NCI-H2171 (cell line): ENCODE measurements at places on chromosomes 5 and 9.

DNA sequence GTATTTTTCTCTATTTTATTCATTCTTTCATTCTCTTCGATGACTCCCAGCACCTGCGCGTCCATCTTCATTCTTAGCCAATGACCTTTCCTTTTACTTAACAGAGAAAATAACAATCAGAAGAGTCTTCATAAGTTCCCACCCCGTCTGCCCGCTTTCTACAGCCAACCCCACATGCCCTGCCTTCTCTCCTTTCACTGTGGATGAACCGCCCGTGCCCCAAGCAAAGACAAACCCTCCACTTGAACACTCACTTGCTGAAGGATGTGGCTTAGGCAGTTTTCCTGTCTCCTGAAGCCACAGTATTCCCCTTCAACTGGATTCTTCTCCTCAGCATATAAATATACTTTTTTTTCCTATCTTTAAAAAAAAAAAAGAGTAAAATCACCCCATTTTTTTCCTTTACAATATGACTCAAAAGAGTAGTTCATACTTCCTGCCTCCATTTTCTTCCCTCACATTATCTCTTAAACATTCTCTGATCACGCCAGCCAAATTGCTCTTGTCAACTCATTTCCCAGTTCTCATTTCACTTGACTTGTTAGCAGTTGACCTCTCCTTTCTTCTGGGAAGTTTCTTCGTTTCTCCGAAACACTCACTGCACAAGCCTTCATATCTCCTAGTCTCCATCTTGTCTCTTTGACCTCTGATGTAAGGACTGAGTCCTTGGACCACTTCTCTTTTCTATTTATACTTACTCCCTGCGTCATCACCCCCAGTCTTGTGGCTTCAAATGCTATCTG, 11.1 kb downstream of the NIPSNAP3B start:
- DNase-seq, result no peak

DNA sequence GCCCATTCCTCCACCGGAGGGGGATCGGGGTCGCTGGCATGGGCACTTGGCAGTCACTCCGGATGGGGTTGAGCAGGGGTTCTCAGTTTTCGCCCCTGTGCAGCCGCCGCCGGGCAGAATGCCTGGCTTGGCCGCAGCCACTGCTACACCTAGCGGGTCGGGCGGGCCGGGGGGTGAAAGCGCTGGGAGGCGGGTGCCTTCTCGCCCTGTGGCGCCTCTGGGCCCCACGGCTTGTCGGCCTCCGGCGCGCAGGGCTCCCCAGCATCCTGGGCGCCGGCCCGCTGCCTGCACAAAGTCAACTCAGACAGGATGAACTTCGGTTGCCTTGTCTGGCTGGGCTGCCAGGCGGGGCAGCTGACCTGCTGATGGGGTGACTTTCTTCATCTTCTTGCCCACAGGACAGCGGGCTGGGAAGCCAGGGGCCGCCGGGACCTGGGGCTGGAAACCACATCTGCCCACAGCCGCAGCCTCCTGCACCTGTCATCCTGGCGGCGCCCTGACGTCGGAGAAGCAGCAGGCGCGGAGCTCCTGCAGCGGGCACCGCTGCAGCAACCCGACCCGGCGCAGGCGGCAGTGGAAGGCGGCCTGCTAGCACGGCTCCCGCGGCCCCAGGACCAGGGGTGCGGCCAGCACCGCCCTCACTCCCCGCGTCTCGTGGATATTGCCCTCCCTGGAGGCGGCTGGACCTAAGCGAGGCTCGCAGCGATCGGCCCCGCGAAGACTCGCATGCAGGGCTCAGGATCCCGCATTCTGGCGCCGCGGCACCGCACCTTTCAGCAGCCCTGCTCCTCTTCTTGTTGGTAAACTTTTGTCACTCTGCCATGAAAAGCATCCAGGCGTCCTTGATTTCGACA, 1.3 kb upstream of the ANKRD18A start:
- peak; percentile 41 for DNase-seq

DNA sequence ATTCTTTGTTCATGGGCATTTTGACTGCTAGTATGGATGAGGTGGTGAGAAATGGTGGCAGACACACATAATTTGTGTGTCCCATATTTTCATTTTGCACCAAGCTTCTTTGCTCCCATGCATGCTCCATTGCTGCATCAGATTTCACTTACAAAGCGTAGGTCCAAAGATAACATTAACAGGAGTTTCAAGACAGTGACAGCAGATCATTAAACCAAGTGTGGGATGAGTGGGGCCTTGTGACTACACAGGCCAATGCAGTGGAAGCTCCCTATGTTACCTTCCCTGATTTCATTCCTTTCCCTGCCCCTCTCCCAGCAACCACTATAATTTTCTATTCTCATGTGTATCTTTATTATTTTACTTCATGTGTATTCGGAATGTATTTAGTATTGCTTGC, 142.0 kb downstream of the AOPEP start:
- no peak for DNase-seq

GRCh38 chr5:16485656-16486055, 20.1 kb upstream of the ZNF622 start:
- DNase-seq, result no peak

- no peak for DNase-seq
These were observed 61.7 kb upstream of the TAF11L2 start for GRCh38 chr5:17436350-17436749.

- DNase-seq, result no peak
These were observed 1013.1 kb downstream of the NR2F1-AS1 start for GRCh38 chr5:92567831-92568450.
